Sigmoid colon (tissue), 7 donors: ENCODE measurements at places on chromosomes 12 and 14. TPM values are rescaled to one million over a fixed set of nuclear protein-coding genes. Genes with fewer than 3 reads are reported as not detected.

The PITPNM2 gene
- 16.9 TPM for total RNA-seq

The DACT1 gene
- 21.2 TPM for total RNA-seq

DNA sequence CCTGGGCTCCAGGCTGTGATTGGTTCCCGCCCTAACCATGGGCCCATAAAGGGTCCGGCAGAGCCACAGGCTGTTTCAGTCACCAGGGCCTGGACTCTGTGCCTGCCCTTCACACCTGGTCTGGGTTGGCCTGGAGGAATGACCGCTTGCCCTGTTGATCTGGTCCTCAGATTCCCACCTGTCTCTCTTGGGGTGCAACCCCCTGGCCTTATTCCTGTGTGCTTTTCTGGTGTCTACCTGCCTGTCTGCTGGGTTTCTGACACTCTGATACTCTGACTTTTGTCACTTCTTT lies 2.9 kb upstream of the KRT83 start:
- DNase-seq: peak; percentile 19

- no peak for DNase-seq
Observed at GRCh38 chr12:53603196-53603595, 23.0 kb downstream of the ATF7 start.

GRCh38 chr12:57927086-57927485 lies 14.3 kb upstream of the ATP23 start:
- DNase-seq: no peak

DNA sequence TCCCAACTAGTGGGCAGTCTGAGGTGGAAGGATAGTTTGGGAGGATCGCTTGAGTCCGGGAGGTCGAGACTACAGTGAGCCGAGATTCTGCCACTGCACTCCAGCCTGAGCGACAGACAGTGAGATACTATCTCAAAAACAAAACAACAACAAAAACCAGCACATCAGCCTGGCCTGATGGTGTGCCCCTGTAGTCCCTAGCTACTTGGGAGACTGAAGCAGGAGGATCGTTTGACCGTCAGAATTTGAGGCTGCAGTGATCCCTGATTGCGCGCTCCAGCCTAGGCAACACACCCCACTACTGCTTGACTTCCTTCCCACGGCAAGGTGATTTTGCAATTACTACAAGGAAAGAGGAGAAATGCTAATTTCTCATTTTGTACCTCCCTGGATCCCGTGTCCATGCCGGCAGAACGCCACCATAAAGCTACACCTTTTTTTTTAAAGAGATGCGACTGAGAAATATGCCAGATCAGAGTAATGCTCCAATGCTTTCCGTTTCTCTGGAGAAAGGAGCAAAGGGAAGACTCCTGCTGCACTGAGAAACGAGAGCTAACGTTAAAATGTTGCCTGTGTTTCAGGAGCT lies 672 bp upstream of the SCFD1 start:
- DNase-seq: no peak
